Common myeloid progenitor, CD34-positive (primary cell): ENCODE measurements at places on chromosomes 2 and 18.
A peak's percentile ranks its signal among the peaks of the same experiment; 100 is the strongest.

DNA sequence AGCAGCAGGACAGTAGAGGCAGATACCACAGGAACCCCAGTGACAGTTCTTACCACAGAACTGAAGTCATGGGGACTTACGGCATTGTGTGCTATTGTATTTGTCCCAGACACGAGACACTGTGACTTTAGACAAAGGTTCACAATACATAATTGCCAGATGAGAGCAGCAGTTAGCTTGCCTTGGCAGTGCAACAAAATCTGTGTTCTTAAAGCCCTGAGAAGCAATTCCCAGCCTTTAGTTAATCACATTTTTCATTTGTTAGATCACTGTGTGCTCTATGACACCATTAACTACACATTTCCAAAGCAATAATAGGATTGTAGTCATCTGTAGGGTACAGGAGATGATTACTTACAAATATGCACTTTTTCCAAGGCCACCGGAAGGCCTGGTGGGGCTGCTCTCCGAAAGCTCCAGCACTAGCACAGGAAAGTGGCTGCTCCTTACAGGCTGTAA, 97.5 kb upstream of the LDLRAD4 start:
- DNase-seq: no peak

GRCh38 chr2:174035981-174036742, 71.0 kb upstream of the SP3 start:
- DNase-seq: peak; percentile 50

DNA sequence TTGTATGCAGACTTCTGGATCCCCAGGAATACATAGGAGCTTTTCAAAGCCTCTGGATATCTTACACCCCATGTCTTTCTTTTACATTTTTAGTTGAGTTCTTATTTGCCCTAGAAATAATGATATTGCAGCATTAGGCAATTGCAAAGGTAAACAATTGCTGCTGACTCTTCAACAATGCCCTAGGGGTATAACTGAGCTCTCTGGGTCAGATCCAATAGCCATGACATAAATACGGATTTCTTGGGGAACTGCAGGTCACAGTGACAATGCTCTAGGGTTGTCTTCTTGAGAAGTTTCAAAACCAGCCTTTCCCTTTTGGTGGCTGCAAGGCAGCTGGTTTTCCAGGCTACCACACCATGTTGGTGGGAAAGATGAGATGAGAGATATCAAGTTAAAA, 16.5 kb upstream of the OR6B3 start:
- no peak for DNase-seq

DNA sequence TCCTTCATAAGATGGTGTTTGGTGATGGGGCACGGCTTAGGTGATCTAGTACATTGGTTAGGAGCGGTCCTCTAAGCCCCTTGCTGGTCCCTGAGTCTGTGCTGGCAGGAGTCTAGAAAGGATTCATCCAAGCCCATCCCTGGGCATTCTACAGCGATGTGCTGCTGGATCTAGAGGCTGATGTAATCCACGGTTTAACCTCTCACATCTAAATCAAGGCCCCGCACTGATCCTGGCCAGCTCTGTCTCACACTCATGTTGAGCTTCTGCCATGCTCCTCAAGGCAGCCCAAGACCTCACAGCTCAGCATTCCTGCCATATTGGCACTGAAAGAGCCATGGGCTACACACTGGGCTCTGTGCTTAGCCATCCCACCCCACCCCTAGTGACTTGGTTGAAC, 664.8 kb downstream of the STK39 start:
- DNase-seq: no peak

DNA sequence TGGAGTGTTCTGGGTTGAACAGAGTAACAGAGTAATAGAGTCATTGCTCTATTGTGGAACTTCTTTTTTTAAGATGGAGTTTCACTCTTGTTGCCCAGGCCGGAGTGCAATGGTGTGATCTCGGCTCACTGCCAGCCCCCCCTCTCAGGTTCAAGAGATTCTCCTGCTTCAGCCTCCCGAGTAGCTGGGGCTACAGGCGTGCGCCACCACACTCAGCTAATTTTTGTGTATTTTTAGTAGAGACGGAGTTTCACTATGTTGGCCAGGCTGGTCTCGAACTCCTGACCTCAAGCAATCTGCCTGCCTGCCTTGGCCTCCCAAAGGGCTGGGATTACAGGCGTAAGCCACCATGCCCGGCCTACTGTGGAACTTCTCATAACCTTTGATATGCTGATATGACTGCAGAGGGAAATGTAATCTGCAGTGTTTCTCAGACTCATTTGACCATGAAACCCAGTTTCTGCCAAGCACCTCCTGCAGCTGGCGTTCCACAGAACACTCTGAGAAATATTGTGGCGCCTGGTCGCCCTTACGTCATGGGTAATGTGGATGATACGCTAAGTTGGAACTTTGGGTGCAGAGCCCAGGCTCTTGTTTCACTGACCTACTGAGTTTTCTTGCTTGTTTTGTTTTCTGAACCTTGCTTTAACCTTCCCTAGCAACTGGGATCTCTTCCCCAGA, 213.8 kb downstream of the BCL2 start:
- no peak for DNase-seq

DNA sequence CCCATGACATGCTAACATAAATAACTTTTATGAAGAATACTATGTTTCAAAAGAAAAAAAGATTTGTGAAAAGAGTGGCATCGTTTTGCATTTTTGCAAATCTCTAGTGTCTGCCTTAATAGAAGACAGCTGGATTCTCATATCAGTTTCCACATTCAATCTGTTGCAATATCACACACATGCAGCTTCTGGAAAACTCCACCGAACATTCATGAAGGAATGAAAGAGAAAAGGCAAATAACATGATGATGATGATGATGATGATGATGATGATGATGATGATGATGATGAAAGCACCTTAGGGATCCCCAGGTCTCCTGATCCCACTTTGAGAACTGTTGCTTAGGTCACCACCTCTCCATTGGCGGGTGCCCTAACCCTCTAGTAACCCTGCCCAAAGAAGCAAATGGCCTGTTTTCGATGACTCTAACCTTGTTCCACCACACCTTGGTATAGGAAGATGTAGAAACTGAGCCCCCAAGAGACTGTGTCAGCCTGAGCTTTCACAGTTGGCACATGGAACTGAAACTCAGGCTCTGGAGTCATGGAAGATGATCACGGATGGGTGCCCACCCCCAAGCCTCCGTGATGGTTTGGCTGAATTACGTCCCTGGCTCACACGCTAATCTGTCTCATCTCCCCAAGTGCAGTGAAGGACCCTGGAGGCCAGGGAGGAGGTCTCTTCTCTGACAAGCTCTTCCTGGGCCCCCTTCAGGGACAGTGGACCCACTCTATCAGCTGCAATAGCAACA, 80.1 kb upstream of the SMAD7 start:
- no peak for DNase-seq

GRCh38 chr2:109497911-109498870, 115.6 kb downstream of the SEPTIN10 start:
- no peak for DNase-seq

DNA sequence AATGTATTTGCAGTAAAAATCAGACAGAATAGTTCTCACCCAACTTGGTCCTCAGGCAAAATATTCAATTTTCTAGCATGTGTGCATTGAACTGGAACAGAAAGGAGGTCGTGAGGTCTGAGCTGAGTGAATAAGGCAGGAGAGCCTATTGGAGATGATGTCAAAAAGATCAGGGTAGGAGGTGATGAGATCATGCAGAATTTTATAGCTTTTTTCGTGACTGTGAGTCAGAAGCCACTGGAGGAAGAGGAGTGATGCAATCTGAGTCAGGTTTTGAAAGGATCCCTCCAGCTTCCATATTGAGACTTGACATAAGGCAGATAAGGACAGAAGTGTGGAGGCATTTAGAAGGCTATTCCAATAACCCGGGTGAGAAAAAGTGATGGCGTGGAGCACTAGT, 299.5 kb upstream of the SOX11 start:
- no peak for DNase-seq

DNA sequence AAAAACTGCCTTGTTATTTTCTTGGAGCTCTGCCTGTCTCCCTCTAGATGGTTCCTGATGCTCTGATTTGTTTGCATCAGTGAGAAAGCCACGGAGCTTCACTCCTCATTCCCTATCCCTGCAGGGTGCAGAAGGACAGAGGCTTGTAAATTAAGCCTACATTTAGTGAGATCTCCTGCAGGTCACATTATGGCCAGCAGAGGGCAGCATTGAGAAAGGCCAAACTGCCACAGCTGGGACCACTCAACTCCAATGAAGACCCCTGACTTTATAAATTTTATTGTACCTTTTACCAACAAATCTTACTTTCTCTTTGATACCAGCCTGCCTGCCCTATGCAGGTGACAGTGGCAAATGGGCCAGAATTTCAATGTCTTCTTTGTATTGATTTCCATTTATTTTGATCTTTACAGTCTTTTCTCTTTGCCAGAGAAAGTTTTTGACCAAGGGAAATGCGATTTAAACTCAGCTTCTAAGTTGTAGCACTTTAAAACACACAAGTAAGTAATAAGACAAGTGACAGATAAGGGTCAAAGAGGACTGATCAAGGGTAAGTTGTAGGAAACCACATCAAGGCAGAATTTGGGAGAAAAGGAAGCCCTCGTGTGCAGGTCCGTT, 1029.1 kb upstream of the KLHL29 start:
- DNase-seq: peak; percentile 26

GRCh38 chr2:216695401-216695821, at the start of gene IGFBP5:
Gene IGFBP5, minus strand, starts transcription at chr2:216695549. Its CDS starts 774 bp downstream, at chr2:216694775.
- no peak for DNase-seq

- peak; percentile 92 for DNase-seq
Observed at GRCh38 chr2:233385489-233386044, 31.3 kb downstream of the DGKD start.

- DNase-seq: peak; percentile 84
Observed at GRCh38 chr2:218876562-218877219, 4.0 kb upstream of the WNT10A start.

- peak; percentile 89 for DNase-seq
Observed at GRCh38 chr18:44733069-44733753, 52.5 kb downstream of the SETBP1 start.

DNA sequence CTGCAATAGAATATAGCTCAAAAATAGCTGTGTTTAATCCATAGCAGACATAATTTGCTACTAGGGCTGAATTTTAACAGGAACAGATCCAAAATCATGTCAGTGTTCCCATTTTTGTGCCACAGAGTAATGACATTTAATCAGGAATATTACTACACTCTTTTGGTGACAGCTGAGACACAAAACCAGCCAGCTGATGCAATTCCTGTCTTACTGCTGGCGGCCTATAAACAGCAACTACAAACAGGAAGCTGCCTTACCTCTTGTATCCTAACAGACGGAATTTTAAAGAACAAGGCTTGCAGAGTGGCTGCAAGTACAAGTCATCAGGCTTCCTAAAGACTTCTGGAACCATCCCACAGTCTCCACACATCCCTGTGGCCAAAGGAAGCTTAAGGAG, 218.1 kb downstream of the ZNF521 start:
- no peak for DNase-seq

DNA sequence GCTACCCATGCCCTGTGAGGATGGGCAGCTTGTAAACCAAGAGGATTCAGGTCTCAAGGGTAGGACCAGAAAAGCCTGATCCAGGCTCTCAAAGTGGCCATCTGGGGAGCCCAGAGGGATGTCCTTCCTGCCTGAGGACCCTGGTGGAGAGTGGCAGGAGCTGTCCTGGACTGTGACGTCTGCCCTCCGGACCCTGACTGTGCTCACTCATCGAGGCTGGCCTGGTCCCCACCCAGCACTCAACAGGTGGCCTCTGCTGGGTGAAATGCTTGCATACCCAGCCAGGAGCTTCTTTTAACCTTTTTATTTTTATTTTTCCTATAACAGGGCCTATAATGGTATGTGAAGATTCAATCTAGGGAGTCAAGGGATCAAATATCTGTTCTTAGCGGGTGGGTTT, 24.5 kb downstream of the CREG2 start:
- DNase-seq: no peak

GRCh38 chr18:47448956-47449355, 197.5 kb upstream of the SKOR2 start:
- DNase-seq: no peak

DNA sequence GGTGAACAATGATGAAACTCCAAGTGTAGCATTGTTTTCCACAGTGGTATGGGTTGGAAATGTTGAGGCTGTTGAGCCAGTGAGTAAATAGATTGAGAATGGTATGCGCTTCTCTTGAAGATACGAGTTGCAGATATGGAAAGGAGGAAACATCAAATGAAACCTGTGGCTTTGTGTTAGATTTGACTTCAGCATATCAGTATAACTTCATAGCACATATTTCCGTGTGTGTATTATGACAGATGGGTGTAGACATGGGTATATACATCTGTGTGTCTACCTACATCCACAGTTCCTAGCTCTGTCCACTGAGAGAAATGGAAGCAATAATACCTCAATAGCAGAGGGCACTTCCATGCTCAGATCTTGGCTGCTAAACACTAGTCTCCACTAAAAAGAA, 8.0 kb downstream of the SNED1 start:
- no peak for DNase-seq

GRCh38 chr2:69145204-69145603, 132.2 kb downstream of the ANTXR1 start:
- DNase-seq: no peak

GRCh38 chr18:45284174-45284573, 331.1 kb upstream of the SLC14A2 start:
- no peak for DNase-seq

- DNase-seq: no peak
Observed at GRCh38 chr2:217568289-217568971, 434.4 kb downstream of the TNS1 start.

- DNase-seq: no peak
Observed at GRCh38 chr18:68991286-68991685, 193.4 kb downstream of the CCDC102B start.

DNA sequence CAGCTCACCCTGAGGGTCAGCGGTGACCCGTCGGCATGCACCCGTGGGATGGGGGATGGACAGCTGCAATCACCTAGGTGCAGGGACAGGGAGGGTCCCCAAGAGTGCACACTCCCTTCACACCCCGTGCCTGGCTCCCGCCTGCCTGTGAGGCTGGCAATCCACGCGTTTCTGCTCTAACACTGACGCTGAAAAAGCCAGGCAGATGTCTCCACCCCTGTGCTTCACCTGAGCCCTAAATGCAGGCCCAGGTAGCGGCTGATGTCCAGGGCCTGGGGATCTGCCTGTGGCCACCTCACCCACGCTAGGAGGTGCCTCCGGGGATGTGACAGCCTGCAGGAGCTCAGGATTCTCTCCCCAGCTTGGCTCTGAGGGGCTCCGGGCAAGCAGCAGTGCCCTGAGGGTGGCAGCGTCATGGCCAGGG, 212.0 kb upstream of the SALL3 start:
- DNase-seq: no peak

DNA sequence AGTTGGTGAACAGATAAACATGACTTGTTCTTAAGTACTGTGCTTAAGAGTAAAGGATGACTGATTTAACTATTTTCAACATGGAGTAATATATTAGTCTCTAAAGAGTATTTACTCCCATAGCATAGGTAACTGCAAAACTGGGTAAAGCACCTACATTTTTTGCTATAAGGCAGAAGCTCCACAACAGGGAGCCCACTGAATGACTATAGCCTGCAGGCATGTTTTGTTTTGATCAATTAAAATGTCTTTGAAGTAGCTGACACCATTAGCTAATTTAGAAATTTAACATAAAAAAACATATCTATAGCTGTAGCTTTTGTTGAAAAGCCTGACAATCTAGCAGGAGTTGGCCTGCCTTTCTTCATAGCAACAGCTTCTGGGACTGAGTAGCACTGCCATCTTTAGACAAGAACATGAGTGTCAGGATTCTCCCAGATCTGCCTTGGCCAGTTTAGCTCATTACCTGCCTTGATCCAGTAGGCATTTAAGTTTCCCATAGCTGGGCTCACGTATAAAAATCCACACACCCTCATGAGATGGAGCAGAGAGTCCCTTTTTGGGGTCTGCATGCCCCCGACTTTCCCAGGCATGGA, 1935.1 kb upstream of the PIK3C3 start:
- DNase-seq: no peak

GRCh38 chr18:48672671-48673340, 134.0 kb downstream of the CTIF start:
- DNase-seq: no peak

GRCh38 chr2:46097714-46098480, 199.3 kb upstream of the EPAS1 start:
- peak; percentile 75 for DNase-seq
